ENCODE measurements at places on chromosomes 6 and 20. TPM values are rescaled to one million over a fixed set of nuclear protein-coding genes. Genes with fewer than 3 reads are reported as not detected.

TGM2 gene
- total RNA-seq: 9.3 TPM

NRSN1 gene
- 0.05 TPM for total RNA-seq

- no peak for DNase-seq
These were observed 6.7 kb downstream of the APMAP start for GRCh38 chr20:24985802-24986201.

- DNase-seq: no peak
These were observed 120.1 kb upstream of the ARMC2 start for GRCh38 chr6:108727966-108728730.

- no peak for DNase-seq
These were observed 876.7 kb downstream of the QKI start for GRCh38 chr6:164291224-164291623.

DNA sequence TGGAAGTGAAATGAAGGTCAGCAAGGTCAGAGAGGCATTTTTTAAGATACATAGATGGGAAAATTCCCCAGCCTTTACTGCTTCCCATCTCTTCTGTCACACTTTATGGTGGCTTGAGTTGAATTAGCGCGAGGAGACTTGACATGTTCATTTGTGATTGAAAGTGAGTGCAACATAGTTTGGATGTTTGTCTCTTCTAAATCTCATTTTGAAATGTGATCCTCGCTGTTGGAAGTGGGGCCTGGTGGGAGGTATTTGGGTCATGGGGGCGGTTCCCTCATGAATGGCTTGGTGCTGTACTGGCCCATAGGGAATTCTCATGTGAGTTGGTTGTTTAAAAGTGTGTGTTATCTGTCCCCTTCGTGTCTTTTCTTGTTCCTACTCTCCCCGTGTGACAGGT lies 237.2 kb downstream of the CDKAL1 start:
- DNase-seq: no peak

GRCh38 chr20:22797103-22797502 lies 212.7 kb upstream of the FOXA2 start:
- no peak for DNase-seq

PRDM13 gene
- not detected for total RNA-seq

CDH4 gene
- total RNA-seq: 0.61 TPM

GRCh38 chr20:35283441-35284266 lies 918 bp downstream of the EIF6 start:
- no peak for DNase-seq

- no peak for DNase-seq
These were observed 36.5 kb downstream of the RARS2 start for GRCh38 chr6:87553159-87553765.

Data from thymus (tissue), 14 donors.